ENCODE measurements at places on chromosomes 1 and 21.

DNA sequence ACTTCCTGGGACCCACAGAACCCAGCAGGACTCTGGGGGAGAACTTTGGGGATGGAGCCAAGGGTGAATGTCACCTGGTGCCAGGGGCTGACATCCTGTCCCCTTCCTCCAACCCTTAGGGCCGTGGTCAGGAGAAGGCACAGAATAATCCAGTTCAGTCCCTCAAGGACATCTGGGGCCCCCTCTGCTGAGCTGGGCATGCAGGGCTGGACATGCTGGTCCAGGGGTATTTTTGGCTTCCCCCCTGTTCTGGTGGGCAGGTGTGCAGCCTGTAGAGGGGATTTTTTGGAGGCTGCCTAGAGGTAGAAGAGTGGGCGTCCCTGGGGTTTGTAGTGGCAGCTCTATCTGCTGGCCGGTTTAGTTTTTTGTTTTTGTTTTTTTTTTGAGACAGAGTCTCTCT lies 3.4 kb upstream of the CROCC start:
- DNase-seq: no peak

DNA sequence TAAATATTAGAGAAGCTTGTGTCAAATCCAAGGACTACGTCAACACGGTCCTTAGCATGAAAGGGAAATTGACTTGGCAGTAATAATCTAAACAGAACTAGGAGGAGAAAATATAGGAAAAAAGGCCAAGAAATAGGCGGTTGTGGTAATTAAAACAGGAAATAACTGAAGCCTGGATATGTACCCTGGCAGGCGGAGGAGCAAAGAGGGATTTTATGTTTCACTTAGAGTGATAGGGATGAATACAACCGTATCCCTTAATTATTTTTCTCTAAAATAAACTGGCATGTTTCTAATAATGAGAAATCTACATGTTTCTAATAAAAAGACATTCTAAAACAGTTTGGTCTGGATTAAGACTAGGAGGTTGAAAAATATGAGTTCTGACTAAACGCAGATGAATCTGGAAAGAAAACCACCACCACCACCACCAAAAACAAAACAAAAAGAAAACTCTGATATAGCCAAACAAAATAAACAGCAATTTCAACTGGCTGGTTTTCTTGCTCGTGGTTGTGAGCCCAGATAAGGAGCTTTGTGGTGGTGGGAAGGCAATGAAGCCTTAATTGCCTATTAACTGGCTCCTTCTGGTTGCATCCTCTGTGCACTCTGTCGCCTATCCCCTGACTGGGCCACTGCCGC lies 334.2 kb upstream of the SNX7 start:
- peak; percentile 34 for DNase-seq

- DNase-seq: no peak
Observed at GRCh38 chr1:230839173-230839572, 29.1 kb downstream of the C1orf198 start.

DNA sequence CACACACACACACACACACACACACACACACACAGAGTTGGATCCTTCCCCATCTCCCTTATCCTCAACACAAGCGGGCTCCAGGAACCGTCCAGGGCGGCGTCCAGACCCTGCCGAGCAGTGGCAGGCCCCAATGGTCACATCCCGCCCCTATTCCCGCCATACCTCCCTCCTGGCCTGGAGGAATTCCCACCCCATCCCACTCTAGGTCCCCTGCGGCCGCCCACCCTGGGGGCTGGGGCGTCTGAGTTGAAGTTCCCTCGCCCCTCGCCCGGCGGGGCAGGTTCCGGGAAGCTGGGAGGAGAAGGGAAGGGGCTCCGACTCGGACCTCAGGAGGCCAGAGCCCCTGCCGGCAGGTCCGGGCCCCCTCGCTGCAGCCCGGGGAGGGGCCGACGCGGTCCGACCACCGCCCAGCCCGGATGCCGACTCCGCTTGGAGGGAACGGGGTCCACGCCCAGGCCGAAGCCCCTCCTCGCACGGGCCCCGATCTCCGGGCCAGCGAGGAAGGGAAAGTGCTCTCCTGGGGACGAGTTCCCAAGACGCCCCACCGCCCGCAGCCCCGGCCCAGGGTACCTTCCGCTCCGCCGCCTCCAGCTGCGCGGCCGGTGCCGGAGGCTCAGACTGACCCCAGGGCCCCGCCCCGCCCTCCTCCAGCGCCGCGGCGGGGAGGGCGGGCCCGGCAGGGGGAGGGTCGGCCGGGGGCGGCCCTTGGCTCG lies at the start of gene RHOC:
Gene RHOC (minus strand): TSS at position 623 of the 716 bp plus-strand sequence. CDS start 3,328 bp downstream, outside the sequence.
- DNase-seq: no peak

- no peak for DNase-seq
Observed at GRCh38 chr1:234660536-234661316, 50.7 kb upstream of the IRF2BP2 start.

GRCh38 chr1:214464445-214465287 lies 86.7 kb downstream of the PTPN14 start:
- no peak for DNase-seq

DNA sequence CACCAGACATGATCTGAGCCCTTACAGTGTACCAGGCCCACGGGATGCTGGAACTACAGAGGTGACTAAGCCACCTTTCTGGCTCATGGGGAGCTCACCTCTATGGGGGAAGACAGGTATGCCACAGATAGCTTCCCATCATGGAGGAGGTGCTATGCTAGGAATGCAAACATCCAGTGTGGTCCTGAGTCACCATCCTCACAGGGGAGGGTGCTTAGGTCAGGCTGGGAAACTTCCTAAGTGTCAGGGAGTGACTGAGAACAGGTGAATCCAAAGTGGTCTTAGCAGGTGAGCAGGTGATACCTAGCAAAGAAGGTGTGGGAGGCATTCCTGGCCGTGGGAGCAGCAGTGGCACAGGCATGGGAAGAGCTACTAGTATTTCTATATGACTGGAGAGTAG lies 8.6 kb upstream of the RASSF5 start:
- DNase-seq: no peak

DNA sequence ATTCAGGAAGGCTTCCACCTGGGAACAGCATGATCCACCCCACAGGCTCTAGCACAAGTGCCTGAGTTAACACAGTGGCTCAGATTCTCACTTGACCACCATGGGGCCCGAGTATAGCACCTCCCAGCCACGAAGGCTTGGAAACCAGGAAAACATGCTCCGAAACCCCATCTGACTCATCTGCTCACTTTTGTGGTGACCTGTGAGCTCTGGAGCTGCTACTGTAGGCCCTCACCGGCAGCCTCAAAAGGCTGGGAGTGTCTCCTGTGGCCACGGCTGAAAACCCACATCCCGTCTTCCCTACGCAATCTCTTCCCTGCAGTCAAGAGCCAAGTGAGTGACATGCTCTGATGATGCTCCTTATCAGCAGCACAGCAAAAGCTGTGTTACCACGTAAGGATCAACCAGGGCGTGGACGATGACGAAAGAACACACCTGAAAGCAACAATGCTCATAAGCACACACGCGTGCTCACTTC lies 81.4 kb downstream of the TGFBR3 start:
- no peak for DNase-seq
